Gastrocnemius medialis (tissue), 4 donors: ENCODE measurements at places on chromosomes 7 and 10. TPM values are rescaled to one million over a fixed set of nuclear protein-coding genes. Genes with fewer than 3 reads are reported as not detected.
A peak's percentile ranks its signal among the peaks of the same experiment; 100 is the strongest.

MYL7 gene
- total RNA-seq: not detected

PAX2 gene
- not detected for total RNA-seq

GPNMB gene
- 14.7 TPM for total RNA-seq

DNA sequence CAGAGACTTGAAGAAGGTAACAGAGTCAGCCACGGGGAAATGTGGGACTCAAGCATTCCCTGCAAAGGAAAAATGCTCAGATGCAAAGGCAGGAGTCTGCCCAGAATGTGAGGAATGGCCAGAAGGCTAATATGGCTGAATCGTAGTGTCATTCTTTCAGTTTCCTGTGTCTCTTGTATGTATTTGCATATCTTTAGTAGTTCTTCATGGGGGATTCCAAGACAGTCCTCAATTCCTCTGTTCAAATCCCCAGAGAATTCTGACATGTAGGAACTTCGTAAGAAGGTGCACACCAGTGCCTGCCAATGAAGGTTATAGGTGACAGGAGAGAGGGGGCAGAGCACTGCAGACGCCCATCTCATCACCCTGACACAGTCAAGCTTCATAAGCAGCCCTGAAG, 154.4 kb downstream of the CACNB2 start:
- DNase-seq: no peak
- H3K36me3 ChIP-seq: no peaks in the 10 kb centered on the region
- H3K27ac ChIP-seq: no peak overlapping the region
- H3K4me1 ChIP-seq: no peaks in the 10 kb centered on the region
- H3K27me3 ChIP-seq: no peaks in the 10 kb centered on the region
- no peak overlapping the region for H3K4me3 ChIP-seq

DDC gene
- not detected for total RNA-seq

DNA sequence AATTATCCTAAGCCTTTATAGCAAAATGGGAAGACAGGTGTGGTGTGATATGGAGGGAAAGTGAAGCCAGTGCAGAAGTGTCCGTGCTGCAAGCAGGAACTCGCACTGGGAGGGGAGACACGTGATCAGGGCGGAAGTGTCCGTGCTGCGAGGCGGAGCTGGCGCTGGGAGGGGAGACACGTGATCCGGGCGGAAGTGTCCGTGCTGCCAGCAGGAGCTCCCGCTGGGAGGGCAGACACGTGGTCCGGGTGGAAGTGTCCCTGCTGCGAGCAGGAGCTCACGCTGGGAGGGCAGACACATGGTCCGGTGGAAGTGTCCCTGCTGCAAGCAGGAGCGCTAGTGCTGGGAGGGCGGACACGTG, 40.5 kb upstream of the PRKAR1B start:
- no peak overlapping the region for H3K4me3 ChIP-seq
- H3K27ac ChIP-seq: peak overlapping the region; percentile 66
- peaks cover 37% of the 10 kb centered on the region for H3K36me3 ChIP-seq
- peaks cover 14% of the 10 kb centered on the region for H3K4me1 ChIP-seq
- DNase-seq: no peak

DNA sequence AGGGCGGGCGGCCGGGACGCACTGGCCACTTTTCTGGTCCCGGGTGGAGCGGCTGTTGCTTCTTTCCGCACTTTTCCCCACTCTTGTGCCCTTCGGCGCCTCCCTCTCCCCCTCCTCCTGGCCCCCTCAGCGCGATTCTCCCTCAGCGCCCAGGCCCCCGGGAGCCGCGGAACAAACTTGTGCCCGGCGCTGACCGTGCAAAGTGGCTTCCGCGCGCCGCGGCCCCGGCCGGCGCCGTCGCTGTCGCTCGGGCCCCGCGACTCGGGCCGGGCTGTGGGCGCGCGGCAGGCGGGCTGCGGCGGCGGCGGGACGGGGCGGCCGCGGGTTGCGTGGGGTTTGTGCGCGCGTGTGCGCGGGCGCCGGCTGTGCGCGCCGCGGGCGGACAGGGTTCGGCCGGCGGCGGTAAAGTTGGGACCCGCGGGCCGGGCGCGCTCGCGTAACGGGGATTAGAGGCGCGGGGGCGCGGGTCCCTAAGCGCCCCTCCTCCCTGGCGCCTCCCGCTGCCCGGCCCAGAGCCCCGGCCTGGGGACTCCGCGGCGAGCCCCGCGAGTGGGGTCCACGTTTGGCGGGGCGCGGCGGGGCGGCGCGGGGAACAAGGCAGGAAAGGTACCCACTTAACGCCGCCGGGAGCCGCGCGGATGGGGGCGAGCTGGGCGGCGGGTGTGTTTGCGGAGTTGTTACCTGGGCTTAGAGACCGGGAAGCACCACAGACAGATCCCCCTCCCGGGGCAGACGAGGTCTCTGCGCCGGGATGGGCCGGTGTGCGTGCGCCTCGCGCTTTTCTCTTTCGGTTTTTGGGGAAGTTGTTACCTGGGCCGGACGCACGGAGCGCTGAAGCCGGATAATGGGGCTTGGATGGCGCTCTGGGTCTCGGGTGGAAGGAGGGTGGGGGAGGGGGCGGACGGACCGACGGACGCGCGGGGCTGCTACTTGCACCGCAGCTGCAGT, 860 bp downstream of the ZEB1 start:
- H3K4me1 ChIP-seq: peaks cover 37% of the 10 kb centered on the region
- peak overlapping the region; percentile 93 for H3K4me3 ChIP-seq
- no peaks in the 10 kb centered on the region for H3K36me3 ChIP-seq
- H3K27ac ChIP-seq: peak overlapping the region; percentile 99
- no peaks in the 10 kb centered on the region for H3K27me3 ChIP-seq
- DNase-seq: peak; percentile 50

- no peak overlapping the region for H3K4me3 ChIP-seq
- no peak overlapping the region for H3K27ac ChIP-seq
- DNase-seq: no peak
- H3K4me1 ChIP-seq: no peaks in the 10 kb centered on the region
These were observed 503.8 kb downstream of the TCERG1L start for GRCh38 chr10:130807721-130808120.

EBLN1 gene
- total RNA-seq: not detected

DNA sequence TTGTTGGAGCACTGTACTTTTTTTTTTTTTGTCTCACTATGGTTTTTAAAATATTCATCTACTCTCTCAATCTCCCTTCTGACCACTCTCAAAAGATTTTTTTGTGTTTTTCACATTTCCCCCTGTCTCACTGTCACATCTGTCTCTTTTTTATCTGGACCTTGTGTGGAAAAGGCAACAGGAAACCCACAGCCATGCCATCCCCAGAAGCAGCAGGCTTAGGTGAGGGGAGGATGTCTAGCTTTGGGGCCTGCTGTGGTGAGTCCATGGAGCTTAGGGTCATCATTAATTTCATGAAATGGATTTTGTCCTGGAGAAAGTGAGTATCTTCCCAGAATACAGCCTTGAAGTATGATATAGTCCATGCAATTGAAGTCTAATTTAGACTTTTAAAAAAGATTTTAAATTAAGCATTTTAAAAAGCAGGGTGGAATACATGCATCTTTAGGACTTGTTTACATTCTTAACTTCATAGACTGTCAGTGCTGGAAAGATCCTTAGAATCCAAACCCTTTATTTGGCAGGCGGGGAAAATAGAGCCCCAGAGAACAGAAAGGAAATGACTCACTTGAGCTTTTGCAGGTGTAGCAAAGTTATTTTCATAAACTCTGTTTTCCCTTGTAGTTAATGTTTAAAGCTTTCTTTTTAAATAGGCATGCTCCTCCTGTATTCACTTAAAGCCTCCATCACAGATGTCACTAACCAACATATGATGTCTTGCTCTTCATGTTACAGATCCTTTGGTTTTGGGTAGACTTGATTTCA, 25.1 kb downstream of the MINDY4 start:
- peak overlapping the region; percentile 57 for H3K27ac ChIP-seq
- peaks cover 23% of the 10 kb centered on the region for H3K4me1 ChIP-seq
- no peaks in the 10 kb centered on the region for H3K36me3 ChIP-seq
- H3K4me3 ChIP-seq: no peak overlapping the region
- H3K27me3 ChIP-seq: no peaks in the 10 kb centered on the region

- H3K36me3 ChIP-seq: no peaks in the 10 kb centered on the region
- H3K27ac ChIP-seq: peak overlapping the region; percentile 79
- H3K4me3 ChIP-seq: no peak overlapping the region
- H3K4me1 ChIP-seq: peaks cover 76% of the 10 kb centered on the region
- DNase-seq: peak; percentile 51
These were observed 96.6 kb downstream of the FAM53B start for GRCh38 chr10:124647421-124648130.

DNA sequence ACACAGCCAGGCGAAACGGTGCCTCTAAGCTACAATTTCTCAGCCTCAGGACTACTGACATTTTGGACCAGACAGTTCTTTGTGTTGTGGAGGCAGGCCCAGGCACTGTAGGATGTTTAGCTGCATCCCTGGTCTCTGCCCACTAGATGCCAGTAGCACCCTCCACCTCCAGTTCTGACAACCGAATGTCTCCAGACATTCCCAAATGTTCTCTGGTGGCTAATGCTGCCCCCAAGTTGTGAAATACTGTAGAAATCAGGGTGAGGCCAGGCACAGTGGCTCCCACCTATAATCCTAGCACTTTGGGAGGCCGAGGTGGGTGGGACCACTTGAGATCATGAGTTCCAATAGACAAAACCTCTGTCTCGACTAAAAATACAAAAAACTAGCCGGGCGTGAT, 18.2 kb downstream of the HNRNPF start:
- H3K4me1 ChIP-seq: peaks cover 18% of the 10 kb centered on the region
- no peak overlapping the region for H3K4me3 ChIP-seq
- H3K27ac ChIP-seq: no peak overlapping the region
- no peaks in the 10 kb centered on the region for H3K27me3 ChIP-seq
- H3K36me3 ChIP-seq: no peaks in the 10 kb centered on the region
- peak; percentile 37 for DNase-seq
